Activated CD4-positive, alpha-beta T cell treated with anti-CD3 and anti-CD28 coated beads, Interleukin-2, amount 50 U/mL, for 4 hours (primary cell): ENCODE measurements at places on chromosomes 4 and X.

GRCh38 chr4:7073526-7074390 is 5.9 kb upstream of the GRPEL1 start:
- no peak for DNase-seq

DNA sequence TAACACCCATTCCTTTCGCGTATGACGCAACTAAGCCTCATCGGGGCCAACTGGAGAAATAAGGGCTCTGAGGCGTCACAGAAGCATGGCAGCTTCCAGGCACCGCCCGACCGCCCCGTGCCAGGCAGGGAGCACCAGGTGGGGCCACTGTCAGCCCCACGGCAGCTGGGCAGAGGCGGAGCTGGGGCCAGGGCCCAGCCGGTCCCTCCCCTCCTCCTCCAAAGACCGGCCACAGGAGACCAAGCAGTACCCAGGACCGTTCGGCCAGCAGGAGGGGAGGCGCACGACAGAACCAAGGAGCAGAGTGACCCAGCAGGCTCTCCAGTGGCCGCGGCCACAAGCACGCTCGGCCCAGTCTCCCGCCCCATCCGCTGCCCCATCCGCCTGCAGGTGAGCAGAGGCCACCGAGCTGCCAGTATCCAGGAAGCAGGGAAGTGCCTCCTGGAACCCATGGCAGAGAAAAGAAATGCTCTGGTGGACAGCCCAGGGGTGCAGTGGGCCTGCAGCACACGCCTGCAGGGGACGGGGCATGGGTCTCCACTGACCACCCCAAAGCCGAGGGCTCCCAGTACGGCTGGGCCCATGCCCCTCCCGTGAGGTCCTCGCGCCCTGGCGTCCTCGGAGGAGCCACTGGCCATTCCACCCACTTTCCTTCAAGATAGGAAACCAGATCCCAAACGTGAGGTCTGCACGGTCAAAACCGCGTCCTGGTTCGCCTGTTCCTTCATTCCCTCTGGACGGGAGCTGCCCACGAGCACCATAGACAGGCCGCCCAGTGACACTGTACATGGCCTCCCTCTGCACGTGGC is 9.6 kb downstream of the CTBP1 start:
- no peak for DNase-seq

DNA sequence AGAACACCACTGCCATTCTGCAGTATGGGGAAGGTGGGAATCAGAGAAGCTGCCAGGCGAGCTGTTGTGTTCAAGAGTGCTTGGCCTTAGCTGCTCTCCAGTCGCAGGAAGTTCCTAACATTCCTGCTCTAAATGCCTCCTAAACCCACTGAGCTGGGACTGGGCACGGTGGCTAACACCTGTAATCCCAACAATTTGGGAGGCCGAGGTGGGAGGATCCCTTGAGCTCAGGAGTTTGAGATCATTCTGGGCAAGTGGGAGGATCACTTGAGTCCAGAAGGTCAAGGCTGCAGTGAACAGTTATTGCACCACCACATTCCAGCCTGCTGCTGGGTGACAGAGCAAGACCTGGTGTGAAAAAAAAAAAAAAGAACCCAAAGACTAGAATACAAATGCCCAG is 690.3 kb upstream of the FAM241A start:
- DNase-seq: no peak

- DNase-seq: no peak
Observed at GRCh38 chr4:182177166-182177565, 66.0 kb upstream of the TENM3 start.

GRCh38 chrX:132958091-132958703 is at the start of gene HS6ST2:
TSS of gene HS6ST2 (minus strand) at chrX:132958629.
- no peak for DNase-seq

DNA sequence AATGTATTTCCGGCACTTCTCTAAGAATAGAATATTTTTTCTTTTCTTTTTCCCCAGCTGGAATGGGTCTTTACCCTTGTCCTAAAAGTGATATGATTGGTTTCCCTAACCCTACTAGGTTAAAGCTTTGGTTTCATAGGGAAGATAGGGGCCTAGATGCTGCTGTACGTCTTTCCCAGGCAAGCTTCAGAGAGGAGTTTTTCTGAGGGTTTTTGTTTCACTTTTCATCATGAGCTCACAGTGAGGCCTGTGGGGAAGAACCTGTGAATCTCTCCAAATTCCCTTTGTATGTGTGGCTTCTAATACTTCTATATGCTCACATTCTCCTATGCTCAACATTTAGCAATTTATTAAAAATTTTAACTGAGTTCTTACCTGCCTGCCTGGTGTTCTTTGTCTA is 320.0 kb upstream of the PCDH18 start:
- no peak for DNase-seq

- no peak for DNase-seq
Observed at GRCh38 chr4:82721819-82722423, 76.7 kb downstream of the SCD5 start.

DNA sequence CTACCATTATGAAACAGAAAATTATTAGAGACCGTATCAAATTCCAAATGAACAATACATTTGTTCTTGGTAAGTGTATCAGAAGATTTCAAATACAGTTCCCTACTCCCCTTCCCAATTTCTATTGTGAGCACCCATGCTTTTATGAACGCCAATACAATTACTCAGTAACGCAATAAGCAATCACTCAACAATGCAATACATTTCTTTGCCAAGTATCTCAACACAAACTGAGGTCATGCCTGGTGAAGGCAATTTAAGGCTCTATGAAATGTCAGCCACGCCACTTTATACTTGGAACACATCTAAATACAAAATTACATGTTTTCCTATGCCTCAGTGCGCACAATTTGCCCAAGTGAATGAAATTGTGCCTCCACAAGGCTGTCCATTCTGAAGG is 712 bp downstream of the PNPLA4 start:
- no peak for DNase-seq

GRCh38 chr4:8005033-8005808 is 65.6 kb upstream of the AFAP1 start:
- no peak for DNase-seq

GRCh38 chr4:129821963-129822362 is 726.0 kb downstream of the C4orf33 start:
- DNase-seq: no peak

DNA sequence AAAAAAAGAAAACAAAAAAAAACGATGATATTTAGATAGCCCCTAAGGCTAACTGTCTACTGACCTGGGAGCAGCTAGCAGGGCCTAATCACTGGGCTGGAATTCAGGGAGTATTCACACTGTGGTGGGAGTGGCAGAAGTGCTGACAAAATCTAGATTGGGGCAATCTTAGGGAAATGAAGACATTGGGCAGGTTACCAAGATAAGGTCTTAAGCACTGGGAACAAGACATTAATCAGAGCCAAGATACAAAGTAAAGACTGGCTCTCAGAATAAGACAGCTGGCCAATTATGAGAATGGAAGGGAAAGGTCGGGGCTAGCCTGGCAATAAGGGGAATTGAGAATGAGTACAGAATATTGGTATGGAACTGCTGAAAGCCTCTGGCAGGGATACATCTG is 100.2 kb upstream of the GRIA3 start:
- DNase-seq: no peak

- DNase-seq: no peak
Observed at GRCh38 chr4:70902577-70903290, 565 bp downstream of the MOB1B start.

DNA sequence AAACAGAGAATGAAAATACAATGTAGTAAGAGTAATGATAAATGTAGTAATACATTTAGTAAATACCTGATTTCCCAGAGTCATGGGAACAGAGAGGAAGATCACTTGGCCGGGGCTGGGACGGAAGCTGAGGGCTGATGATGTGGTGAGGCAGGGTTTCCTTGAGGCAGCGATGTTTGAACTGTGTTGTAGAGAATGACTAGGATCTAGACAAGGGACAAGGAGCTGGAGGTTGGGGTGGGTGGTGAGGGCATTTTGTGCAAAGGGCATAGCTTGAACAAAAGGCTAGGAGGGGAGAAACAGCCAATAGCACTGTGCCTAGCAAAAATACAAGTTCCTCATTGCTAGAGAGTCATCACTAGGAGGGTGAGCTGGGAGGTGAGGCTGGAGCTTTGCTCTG is 64.3 kb upstream of the RAPGEF2 start:
- DNase-seq: no peak

DNA sequence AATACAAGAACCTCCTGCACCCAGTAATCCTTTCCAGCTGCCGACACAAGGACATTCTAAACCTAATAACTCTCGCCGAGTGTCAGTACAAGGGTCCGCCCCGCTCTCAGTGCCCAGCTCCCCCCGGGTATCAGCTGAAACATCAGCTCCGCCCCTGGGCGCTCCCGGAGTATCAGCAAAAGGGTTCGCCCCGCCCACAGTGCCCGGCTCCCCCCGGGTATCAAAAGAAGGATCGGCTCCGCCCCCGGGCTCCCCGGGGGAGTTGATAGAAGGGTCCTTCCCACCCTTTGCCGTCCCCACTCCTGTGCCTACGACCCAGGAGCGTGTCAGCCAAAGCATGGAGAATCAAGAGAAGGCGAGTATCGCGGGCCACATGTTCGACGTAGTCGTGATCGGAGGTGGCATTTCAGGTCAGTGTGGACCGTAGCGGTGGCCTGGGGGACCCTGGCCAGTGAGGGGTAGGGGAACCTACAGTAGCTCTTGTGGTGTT is at the start of gene MAOA:
Gene MAOA (plus strand): TSS at position 295 of the 490 bp plus-strand sequence. CDS start 43 bp downstream, at position 338.
- DNase-seq: peak; percentile 10

- DNase-seq: no peak
Observed at GRCh38 chr4:122705009-122705408, 27.5 kb upstream of the BBS12 start.

DNA sequence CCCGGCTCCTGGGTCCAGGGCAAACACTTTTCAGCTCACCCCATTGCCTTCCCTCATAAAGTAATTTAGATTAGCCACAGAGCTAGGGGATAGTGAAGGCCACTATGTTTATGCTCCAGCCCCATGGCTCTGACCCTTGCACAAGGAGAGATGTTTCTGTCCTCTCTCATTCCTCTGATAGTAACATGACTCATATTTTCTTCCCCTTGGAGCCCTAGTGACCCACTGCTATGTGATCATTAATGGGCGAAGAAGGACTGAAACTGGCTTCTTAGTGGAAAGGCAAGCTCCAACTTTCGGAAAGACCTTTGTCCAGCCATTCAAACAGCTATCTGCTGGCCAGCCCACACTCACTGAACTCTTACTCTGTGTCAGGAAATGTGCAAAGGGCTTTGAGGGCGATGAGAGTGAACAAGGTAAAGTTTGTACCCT is 12.3 kb downstream of the CLDN2 start:
- no peak for DNase-seq

GRCh38 chrX:41047878-41048534 is 37.2 kb upstream of the USP9X start:
- no peak for DNase-seq

DNA sequence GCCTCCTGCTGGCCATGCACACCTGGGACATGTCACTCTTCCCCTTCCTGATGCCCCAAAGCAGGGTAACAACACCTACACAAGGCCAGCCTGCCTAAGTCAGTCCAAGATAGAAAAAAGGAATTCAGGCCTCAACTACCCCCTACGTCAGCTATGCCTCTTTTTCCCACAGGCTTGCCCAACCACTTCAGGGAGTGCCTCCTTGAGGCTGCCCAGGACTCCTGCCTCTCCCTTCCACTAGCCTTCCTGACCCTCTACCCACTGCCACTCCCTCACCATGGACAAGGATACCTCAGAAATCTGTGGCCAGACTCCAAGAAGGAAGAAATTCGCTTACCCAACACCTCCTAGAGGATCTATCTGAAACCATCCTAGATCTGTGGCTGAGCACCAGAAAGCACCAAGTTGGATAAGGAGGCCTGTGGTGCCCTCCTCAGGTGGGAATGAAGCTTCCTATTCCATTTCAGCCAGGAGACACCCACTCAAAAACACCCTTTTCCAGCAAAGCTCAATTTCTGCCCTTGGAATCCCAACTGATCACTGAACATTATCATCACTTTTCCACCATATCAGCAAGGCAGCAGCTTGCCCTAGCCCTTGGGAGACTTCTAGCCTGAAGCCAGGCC is 1.8 kb downstream of the KDM5C start:
- DNase-seq: no peak

GRCh38 chr4:74618659-74619058 is 173.7 kb downstream of the AREG start:
- no peak for DNase-seq

DNA sequence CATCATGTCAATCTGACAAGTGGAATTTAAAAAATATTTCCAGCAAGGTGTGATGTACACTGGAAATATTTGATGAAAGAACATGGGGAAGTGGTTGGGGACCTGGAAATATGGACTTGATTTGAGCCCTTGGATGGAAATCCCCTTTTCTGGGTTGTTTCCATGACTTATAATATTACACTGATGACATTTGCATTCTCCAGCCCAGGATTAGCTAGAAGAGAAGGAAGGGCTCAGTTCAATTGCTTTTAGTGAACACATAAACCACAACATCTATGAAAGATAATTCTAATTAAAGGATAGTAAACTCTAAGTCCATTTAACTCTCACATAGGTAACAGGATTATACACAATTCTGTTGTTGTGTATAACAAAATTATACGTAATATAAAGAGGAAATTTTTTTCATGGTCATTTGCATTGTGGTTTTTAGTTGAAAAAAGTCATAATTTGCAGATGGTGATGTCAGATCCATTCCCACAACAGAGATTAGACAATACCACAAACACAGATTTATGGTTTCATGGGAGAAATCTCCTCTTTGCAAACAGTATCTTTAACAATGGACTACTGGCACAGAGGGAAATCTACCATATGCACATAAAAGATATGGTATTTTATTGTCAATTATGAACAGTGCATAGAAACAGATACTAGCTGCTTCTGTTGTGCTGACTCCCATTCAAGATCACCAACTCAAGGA is 126.5 kb downstream of the DKK2 start:
- DNase-seq: no peak

GRCh38 chr4:15799701-15800100 is 21.6 kb downstream of the CD38 start:
- DNase-seq: no peak

- peak; percentile 46 for DNase-seq
Observed at GRCh38 chrX:153981771-153982533, 9.4 kb downstream of the TMEM187 start.

- DNase-seq: no peak
Observed at GRCh38 chr4:98661371-98662054, 3.1 kb upstream of the TSPAN5 start.

GRCh38 chrX:39953879-39954278 is 143.9 kb downstream of the BCOR start:
- no peak for DNase-seq

DNA sequence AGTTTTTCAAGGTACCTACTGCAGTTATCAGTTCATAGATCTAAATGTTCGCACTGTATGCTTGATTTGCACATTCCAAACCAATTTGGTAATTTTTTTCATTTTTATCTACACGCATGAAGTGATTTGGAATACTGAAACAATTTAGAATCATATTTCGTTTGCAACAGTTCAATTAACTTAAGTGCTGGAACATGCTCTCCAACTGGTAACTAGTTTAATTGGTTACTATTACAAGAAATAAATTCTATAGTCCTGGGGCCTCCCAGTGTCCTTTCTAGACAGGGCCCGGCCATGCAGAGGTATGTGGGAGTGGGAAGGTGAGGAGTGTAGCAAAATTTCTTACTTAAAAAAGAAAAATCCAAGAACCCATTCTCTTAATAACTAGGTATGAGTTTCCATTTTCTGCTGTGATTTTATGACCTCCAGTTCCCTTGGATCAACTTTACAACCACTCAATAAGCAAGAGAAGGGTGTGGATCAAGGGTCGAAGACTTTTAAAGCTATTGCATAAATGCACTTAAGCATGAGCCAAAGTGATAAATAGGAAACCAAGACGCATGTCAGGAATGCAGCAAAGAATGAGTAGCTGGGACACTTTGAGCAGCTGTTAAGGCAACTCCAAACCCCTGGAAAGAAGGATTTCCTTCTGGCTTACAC is 106.9 kb downstream of the PPARGC1A start:
- no peak for DNase-seq
